ENCODE measurements at places on chromosomes 6 and 20.

GRCh38 chr20:10658051-10658823, 15.6 kb downstream of the JAG1 start:
- DNase-seq, result no peak

- peak; percentile 26 for DNase-seq
Observed at GRCh38 chr6:25022140-25022553, 86.4 kb upstream of the RIPOR2 start.

DNA sequence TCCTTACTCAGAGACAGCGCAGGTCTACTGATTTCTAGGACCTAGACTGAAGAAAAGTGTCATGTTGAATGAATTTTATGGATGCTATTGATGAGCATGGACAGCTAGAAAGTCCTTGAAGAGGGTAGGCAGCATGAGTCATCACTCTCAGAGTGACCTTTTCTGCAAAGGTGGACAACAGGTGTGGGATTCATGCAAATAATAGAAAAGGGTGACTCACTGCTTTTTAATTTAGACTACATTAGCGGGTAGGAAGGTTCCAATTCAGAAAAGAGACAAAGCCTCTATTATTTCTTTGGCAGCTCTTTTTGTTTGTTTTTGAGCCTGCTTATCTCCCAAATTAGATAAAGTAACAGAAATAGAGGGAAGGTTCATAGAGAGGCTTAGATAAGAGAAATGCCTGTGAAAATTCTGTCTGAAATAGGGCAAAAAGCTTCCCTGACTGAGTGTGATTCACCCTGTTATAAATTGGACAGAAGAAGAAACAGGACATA, 191.4 kb downstream of the TENT5A start:
- DNase-seq, result no peak

DNA sequence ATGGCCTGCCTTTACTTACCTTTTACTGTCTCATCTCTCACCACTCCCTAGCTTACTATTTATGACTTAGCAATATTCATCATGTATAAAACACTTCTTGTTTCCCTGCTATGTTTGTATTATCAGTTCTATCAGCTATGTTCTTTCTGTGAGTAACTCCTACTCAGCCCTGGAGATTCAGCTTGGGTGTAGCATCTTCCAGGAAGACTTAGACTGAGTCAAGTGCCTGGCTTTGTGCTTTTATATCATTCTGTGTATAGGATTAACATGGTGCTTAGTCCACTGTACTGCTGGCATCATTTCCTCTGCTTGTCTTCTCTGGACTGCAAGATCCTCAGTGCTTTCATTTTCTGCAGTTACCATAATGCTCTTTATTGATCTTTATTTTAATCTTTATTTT, 257.8 kb downstream of the BTBD3 start:
- no peak for DNase-seq

DNA sequence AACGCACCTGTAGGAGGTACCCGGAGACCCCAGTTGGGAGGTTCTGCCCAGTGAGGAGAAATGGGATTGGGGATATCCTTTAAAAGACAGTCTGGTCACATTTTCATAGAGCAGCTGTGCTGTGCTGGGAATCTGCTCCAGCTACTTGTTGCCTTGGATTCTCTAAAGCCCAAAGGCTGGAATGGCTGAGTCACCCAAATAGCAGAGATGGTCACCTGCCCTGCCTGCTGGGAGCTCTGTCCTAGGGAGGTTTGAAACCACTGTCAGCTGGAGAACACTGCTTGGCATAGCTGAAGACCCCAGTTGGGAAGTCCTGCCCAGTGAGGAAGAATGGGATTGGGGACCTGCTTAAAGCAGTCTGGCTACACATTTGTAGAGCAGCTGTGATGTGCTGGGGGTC, 34.8 kb upstream of the TFB1M start:
- no peak for DNase-seq

- DNase-seq, result peak; percentile 99
Observed at GRCh38 chr6:30742316-30743098, at the start of gene FLOT1. TSS of gene FLOT1 (minus strand) at chr6:30742687. CDS start at chr6:30742189, 498 bp downstream.

- no peak for DNase-seq
Observed at GRCh38 chr6:166620478-166621113, 6.5 kb downstream of the RPS6KA2 start.

DNA sequence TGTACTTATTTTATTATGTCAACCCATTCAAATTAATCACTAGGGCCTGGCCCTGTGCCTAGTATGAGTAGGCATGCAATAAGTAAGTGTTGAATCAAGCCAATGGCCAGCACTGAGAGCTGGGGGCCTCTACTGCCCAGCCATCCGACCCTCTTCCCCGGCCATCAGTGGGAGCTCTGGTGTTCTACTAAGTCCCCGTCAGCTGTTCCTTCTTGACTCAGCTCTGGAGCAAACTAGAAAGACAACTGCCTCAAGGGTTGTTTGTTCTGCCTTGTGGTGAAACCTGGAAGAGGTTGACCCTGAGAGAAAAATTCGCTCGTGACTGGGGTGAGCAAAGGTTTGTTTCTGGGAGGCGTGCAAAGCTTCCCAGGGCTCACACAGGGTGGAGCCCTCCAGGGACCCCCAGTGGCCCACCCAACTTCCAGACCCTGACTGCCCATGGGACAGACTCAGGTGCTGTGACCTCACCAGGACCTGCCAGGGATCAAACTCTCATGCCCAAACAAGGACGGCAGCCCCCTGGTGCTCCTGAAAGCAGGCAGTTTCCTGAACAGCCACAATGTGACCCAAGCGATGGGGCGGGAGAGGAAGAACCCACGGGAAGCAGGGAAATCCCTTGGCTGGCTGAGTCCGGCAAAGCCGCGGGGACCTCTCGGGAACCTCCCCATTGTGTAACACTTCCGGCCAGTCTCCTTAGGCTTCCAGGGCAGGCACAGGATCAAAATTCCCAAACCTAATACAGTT, 50.4 kb downstream of the BANF2 start:
- DNase-seq, result no peak

GRCh38 chr6:42960243-42961019, at the start of gene GNMT:
TSS of gene GNMT (plus strand) at chr6:42960754. CDS start at chr6:42960768, 14 bp downstream.
- no peak for DNase-seq

DNA sequence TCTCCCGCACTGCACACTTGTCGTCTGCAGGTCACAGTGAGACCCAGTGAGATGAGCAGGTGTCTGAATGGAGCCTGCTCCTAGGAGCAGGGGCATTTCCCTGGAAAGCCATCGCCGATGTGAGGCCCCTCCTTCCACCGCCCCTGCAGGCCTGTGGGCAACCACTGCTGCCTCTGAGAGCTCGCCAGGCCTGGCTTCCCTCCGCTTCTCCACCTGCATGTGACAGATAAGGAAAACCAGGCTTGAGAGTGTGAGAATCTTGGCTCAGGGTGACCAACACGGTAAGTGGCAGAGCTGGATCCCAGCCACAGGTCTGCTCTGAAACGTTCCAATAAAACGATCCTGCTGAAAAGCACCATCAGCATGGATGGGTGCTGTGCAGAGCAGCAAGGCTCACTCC, 332.8 kb downstream of the CDH4 start:
- DNase-seq, result no peak

DNA sequence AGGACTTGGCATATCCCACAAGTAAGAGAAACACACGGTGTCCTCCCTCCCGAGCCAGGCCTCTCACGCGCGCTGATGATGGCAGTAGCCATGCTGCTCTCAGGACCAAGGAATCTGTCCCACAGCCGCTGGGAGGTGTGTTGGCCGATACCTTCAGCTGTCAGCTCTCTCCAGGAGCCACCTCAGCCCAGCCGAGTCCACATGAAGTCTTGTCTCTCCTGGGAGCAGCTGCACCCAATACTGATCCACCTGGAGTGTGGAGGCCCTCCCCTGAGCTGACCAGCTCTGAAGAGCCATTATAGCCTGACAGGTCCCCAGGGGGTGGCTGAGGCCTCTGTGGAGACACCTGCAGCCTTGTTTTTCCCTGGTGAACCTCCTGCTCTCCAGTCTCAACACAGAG, 23.8 kb upstream of the NXT1 start:
- DNase-seq, result no peak

- DNase-seq, result no peak
Observed at GRCh38 chr20:14948416-14948815, 611.0 kb upstream of the FLRT3 start.

GRCh38 chr6:132685009-132685408, 26.0 kb upstream of the TAAR1 start:
- DNase-seq, result no peak

DNA sequence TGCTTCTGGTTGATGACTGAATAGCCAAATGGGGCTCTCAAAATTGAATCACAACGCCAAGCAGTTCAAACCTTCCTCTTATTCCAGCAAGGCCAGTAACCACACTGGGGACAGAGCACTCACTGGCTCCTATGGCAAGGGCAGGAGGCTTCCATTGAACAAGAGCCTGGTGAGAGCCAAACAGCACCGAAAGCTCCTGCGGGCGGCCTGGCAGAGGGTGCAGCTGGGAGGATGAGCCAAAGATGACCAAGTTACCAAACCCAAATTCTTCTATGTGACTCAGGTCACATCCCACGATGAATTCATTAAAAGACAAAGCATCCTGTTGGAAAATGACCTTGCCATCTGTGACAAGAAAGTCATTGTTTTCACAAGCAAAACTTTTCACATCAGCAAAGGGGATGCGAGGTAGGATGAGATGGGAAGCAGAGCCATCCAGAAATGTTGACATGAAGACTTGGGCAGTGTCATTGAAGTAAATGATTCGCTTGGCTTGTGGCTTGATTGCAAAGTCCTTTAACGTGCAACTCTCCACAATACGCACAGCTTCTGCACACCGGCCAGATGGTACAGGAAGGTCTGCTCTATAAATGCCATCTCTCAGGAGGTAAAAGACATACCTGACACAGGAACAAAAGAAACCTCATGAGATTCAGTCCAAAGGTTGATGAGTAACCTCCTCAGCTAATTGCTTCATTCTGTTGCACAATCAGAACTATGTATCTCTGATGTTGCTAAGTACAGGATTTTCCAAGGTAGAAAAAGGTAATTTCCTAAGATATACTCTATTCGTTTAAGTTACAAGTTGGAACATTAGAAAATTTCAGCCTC, 36.3 kb downstream of the ROS1 start:
- DNase-seq, result no peak

All from activated CD4-positive, alpha-beta T cell treated with anti-CD3 and anti-CD28 coated beads, Interleukin-10, Interleukin-2, amounts not matched to agents 100 ng/mL and 50 ng/mL, durations not matched to agents 16 hours and 8 hours (primary cell).